ENCODE measurements at places on chromosomes 3 and 15. TPM values are rescaled to one million over a fixed set of nuclear protein-coding genes. Genes with fewer than 3 reads are reported as not detected.

DNA sequence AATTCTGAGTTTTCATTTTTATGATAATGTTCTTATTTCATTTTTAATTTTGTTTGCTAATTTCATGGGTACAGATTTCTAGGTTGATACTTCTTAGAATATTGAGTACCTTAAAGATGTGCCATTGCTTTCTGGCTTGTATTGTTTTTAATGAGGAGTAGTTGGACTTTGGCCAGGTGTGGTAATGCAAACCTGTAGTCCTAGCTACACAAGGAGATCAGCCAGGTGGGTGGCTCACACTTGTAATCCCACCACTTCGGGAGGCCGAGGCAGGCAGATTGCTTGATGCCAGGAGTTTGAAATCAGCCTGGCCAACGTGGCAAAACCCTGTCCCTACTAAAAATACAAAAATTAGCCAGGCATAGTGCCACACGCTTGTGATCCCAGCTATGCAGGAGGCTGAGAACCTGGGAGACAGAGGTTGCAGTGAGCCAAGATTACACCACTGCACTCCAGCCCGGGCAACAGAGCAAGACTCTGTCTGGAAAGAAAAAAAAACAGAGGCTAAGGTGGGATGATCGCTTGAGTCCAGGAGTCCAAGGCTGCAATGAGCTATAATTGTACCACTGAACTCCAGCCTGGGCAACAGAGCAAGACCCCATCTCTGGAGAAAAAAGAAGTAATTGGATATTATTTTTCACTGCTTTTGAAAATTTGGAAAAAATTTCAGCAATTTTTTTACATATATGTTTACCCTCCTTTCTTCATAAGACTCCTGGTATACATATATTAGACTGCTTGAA, 198.0 kb downstream of the ALCAM start:
- H3K27me3 ChIP-seq: no peaks in the 10 kb centered on the region
- peaks cover 2% of the 10 kb centered on the region for H3K36me3 ChIP-seq
- H3K4me1 ChIP-seq: no peaks in the 10 kb centered on the region
- H3K4me3 ChIP-seq: no peak overlapping the region
- DNase-seq: no peak

- no peaks in the 10 kb centered on the region for H3K4me1 ChIP-seq
- no peak overlapping the region for H3K4me3 ChIP-seq
- no peak overlapping the region for H3K27ac ChIP-seq
- no peaks in the 10 kb centered on the region for H3K36me3 ChIP-seq
- no peaks in the 10 kb centered on the region for H3K27me3 ChIP-seq
Observed at GRCh38 chr3:80898211-80898610, 863.2 kb downstream of the GBE1 start.

Gene ESYT3
- 0.50 TPM for total RNA-seq

Gene UBA5
- total RNA-seq: 31.8 TPM

Gene GOLGA8F
- total RNA-seq: not detected

Data from activated CD4-positive, alpha-beta memory T cell treated with anti-CD3 and anti-CD28 coated beads, Interleukin-2, amount 10 ng/mL, durations not matched to agents 7 days and 5 days (primary cell).